ENCODE measurements at places on chromosomes 2 and 18. TPM values are rescaled to one million over a fixed set of nuclear protein-coding genes. Genes with fewer than 3 reads are reported as not detected.

Gene TLX2
- 3.4 TPM for total RNA-seq

Gene PXDN
- 125 TPM for total RNA-seq

Gene COL6A3
- total RNA-seq, result 53.4 TPM

Gene ZCCHC2
- 17.3 TPM for total RNA-seq

Gene SRD5A2
- total RNA-seq, result 0.07 TPM

Gene ACTG2
- 3.8 TPM for total RNA-seq

Gene GPAT2
- not detected for total RNA-seq

Gene AQP12A
- not detected for total RNA-seq

Gene HOXD13
- 0.36 TPM for total RNA-seq

Gene MERTK
- total RNA-seq, result 3.9 TPM

Gene FEV
- 0.07 TPM for total RNA-seq

Gene LRP1B
- 0.06 TPM for total RNA-seq

Gene VWC2L
- total RNA-seq, result not detected

Gene ANKRD12
- total RNA-seq, result 19.1 TPM

Gene DYNAP
- total RNA-seq, result not detected

Gene CPS1
- total RNA-seq, result 17.9 TPM

Gene NRP2
- total RNA-seq, result 18.3 TPM

Gene MAP3K19
- not detected for total RNA-seq

Gene PAX8
- total RNA-seq, result 2.6 TPM

Gene TCF23
- total RNA-seq, result not detected

Gene MEP1B
- total RNA-seq, result not detected

Gene FBLN7
- total RNA-seq, result 2.2 TPM

Gene ATP8B1
- total RNA-seq, result 18.4 TPM

Gene GPR17
- total RNA-seq, result 1.0 TPM

Gene SERPINB8
- total RNA-seq, result 24.1 TPM

Gene RAPH1
- total RNA-seq, result 40.3 TPM

Gene GAD1
- 10.6 TPM for total RNA-seq

Gene FTCDNL1
- 0.52 TPM for total RNA-seq

Gene IL18R1
- total RNA-seq, result 3.6 TPM

Gene ASTL
- not detected for total RNA-seq

Gene NCKAP5
- total RNA-seq, result 3.2 TPM
